Nasal cavity respiratory epithelium epithelial cell of viscerocranial mucosa (primary cell): ENCODE measurements at places on chromosomes 7 and 10. TPM values are rescaled to one million over a fixed set of nuclear protein-coding genes. Genes with fewer than 3 reads are reported as not detected.

The RASSF4 gene
- under 0.01 and 3.5 TPM in 2 replicates for total RNA-seq

The HMX3 gene
- total RNA-seq, result 0.07 and 0.34 TPM in 2 replicates

The HPSE2 gene
- not detected in 2 replicates for total RNA-seq

The NKX1-2 gene
- 1.4 and 2.9 TPM in 2 replicates for total RNA-seq

The WNT8B gene
- not detected in 2 replicates for total RNA-seq

The SOSTDC1 gene
- total RNA-seq, result not detected in 2 replicates

The NEUROD6 gene
- not detected in 2 replicates for total RNA-seq

The EBLN1 gene
- not detected in 2 replicates for total RNA-seq

The SFRP4 gene
- not detected in 2 replicates for total RNA-seq

The AEBP1 gene
- total RNA-seq, result 1.3 and 2.4 TPM in 2 replicates

The CUBN gene
- total RNA-seq, result under 0.01 and 0.71 TPM in 2 replicates

The FAM170B gene
- total RNA-seq, result not detected in 2 replicates
